Activated CD8-positive, alpha-beta T cell treated with anti-CD3 and anti-CD28 coated beads, Interleukin-2, amount 10 ng/mL, durations not matched to agents 7 days and 5 days (primary cell): ENCODE measurements at places on chromosomes 2 and 18.
A peak's percentile ranks its signal among the peaks of the same experiment; 100 is the strongest.

GRCh38 chr2:176725873-176726645, 456.8 kb downstream of the MTX2 start:
- DNase-seq: no peak

- no peak for DNase-seq
Measured at GRCh38 chr2:176643646-176644045, 374.4 kb downstream of the MTX2 start.

DNA sequence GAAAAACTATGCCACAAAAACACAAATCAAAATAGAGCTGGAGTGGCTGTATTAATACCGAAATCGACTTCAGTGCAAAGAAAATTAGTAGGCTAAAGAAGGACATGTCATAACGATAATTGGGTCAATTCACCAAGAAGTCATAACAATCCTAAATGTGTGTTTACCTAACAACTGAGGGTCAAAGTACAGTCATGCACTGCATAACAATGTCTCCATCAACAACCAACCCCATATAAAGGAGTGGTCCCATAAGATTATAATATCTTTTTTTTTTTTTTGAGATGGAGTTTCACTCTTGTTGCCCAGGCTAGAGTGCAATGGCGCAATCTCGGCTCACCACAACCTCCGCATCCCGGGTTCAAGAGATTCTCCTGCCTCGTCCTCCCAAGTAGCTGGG, 87.5 kb downstream of the NAB1 start:
- DNase-seq: no peak

DNA sequence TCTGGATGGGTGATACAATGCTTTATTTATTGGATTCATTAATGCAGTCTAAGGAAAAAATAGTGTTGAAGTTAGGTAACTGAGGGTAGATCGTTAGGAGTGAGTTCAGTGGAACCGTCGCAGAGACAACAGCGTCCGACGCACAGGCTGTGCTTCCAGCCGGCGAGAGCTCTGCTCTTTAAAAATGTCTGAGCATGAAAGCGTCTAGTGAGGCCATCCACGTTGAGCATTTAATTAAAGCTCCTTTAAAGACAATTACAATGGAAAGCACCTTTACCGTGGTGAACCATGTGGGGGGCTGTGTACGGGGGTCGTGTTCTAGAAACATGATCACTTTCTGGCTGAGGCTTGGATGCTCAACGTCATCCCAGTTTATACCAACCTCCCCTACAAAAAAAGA, 822.7 kb downstream of the GALR1 start:
- DNase-seq: no peak

GRCh38 chr2:47497843-47498460, 95.0 kb downstream of the MSH2 start:
- no peak for DNase-seq

DNA sequence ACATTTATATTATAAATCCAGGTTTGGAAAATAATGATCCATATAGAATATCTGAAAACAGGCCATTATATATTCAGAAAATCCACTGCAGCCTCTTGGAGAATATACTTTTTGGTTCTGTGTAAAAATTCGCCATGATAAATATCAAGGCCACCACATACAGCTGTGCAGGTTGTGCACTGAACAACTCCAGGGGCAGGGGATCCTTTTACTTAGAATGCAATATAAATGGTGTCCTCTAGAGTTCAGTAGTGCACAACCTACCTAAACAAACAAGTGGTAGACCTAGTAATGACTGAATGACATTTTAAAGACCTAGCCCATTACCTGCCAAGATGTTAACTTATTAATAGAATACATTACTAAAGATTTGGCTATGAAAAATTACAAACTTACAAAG, 22.4 kb downstream of the MOGAT1 start:
- no peak for DNase-seq

DNA sequence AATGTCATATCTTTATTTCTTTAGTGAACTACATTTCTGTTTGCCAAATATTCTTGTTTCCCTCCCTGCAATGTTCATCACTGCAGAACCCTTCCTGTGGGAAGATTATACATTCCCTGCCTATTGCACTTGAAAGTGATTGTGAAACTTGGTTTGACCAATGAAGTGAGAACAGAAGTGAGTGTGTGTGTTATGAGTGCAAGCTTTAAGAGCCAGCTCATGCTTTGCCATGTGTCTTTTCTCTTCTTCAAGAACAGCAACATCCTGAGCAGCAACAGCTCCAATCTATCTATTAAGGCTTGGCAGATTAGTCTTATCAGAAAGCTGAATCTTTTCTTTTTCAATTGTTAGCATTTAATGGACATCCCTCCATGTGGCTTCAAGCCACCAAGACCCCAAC, 42.0 kb upstream of the UBE2E3 start:
- DNase-seq: no peak

DNA sequence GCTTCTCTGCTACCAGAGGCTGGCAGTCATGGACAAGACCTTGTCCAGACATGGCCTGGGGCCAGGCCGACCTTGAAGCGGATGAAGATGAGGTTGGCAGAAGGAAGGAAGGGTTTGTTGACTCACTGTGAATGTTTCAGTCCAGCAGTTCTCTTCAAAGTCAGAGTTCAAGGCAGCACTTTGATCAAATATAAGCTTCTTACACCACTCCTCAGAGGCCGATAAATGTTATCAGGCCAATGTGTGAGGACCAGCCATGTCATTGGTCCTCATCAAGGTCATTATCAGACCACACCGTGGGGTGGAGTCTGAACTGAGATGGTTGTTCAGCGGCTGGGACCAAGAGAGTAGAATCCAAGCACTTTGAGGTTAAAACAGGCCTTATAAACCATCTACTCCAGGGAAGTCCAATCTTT, 35.5 kb downstream of the QPCT start:
- DNase-seq: no peak

GRCh38 chr18:28174181-28174905, 2.6 kb downstream of the CDH2 start:
- DNase-seq: no peak

GRCh38 chr2:9478526-9478925, 4.2 kb downstream of the IAH1 start:
- no peak for DNase-seq

GRCh38 chr2:12043131-12043530, 296.7 kb downstream of the LPIN1 start:
- no peak for DNase-seq

DNA sequence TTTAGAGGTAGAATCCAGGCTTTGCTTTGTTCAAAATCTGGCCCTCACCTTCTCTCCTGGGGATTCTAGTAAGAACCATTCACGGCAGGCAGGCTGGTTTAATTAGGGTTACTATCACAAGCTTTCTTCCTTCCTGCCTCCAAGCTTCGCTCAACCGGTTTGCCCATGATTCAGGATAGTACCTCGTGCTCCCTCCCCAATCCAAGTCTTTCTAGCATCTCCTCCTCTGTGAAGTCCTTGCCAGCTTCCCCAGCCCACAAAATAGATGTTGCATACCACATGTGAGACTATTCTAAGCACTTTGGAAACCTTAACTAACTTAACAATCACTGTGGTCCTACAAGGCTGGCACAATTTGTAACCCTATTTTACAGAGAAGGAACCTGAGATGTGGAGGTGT, 135.1 kb downstream of the SOCS6 start:
- DNase-seq: no peak

GRCh38 chr2:2325516-2325915, 5.6 kb downstream of the MYT1L start:
- DNase-seq: no peak

- DNase-seq: peak; percentile 65
Measured at GRCh38 chr2:162840598-162841246, 2.2 kb upstream of the KCNH7 start.

- no peak for DNase-seq
Measured at GRCh38 chr2:26537069-26537825, 59.3 kb upstream of the OTOF start.

DNA sequence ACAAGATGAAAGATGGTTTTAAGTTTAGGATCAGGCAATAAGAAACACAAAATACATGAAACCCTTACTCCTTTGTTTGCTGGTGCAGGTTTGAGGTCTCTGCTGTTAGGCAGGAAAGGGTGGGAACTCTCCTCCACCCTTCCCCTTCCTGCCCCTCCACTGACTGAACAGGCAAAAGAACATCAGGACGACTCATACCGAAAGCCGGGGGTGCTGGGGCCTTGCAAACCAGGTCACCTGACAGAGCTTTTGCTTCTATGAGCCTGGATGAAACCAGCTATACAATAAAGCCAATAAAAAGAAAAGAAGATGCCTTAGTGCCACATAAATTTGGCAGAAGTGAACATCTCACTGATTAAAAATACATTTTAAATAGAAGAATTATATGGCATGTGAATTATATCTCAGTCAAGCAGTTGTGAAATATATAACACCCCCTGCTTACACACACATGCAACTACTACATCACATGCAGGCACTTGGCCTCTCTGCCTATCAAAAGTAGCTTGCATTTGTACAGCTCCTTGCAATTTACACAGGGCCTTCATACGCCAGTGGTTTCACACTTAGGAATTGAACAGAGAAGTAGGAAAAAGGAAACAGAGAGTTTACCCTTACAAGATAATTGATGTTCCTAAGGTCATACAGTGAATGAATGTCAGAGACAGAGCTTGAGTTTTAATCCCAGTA, 215.1 kb upstream of the TRIB2 start:
- peak; percentile 91 for DNase-seq

DNA sequence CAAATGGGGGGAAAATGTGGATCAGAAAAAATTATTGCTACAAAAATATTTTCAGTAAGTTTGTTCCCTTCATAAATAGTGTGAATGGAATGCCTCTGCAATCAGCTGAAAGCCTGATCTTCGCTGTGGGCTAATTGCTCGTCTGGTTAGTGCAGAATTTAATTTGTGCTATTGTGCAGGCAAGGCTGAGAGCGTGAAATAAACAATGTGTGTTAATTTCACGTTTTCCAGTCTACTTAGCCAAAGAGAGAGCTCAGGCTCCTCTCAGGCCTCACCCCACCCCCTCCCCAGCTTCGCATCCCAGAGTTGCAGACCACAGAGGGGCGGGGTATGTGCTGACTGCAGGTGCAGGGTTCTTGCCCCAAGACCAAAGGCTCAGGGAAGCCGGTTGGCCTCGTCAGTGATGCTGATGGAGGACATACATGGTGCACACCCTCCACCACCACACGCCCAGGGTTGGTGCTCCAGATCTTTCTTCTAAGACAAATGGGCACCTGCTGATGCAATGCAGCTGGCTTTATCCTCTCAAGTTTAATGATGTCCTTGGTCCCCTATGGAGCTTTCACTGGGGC, 302.6 kb upstream of the SLC14A2 start:
- no peak for DNase-seq

DNA sequence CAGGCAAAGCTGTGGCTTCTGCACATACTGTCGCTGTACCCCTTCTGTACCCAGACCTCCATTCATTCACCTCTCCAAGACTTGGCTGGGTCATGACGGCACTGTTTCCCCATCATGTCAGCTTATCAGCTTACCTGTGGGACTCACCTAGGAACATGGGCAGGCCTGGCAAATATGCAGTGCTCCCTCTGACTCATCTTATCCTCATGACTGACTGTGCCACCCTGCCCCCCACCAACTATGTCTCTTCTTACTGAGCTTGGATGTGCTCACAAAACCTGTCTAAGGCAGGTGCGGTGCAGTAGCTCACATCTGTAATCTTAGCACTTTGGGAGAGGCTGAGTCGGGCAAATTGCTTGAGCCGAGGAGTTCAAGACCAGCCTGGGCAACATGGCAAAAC, 152.4 kb downstream of the MGAT5 start:
- no peak for DNase-seq

GRCh38 chr2:100256416-100256815, 65.9 kb downstream of the LONRF2 start:
- DNase-seq: no peak

GRCh38 chr2:6782517-6783237, 83.0 kb downstream of the CMPK2 start:
- no peak for DNase-seq

DNA sequence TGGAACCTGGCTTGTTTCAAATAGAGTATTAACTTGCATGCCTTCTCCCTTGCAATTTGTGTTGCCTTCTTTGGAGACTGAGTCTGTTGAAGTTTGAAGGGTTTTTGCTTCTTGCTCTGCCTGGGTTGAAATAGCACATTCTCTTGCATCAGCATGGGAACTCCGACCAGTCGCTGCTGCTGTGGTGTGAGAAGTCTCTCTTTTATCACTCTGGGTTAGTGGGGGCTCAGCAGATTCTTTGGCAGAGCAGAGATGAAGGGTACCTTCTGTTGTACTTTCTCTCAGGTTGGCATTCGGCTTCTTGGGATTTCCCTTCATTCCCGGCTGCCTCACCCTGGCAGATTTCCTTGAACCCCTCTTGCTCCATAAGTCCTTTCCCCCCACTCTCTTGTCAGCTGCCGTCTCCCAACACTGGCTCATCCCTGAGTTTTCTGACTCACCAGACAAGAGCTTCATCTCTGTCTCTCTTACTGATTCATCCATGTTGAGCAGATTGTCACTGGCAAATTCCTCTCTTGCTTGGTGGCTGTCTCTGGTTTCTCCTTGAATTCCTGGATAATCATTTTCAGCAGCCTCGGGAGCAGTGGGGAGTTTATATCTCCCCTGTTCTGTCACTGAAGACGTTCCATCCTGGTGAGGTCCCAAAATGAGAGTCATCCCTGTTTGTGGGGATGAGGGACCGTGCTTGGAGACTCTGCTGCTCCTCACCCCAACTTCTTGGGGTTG, 49.9 kb downstream of the ALPK2 start:
- no peak for DNase-seq

DNA sequence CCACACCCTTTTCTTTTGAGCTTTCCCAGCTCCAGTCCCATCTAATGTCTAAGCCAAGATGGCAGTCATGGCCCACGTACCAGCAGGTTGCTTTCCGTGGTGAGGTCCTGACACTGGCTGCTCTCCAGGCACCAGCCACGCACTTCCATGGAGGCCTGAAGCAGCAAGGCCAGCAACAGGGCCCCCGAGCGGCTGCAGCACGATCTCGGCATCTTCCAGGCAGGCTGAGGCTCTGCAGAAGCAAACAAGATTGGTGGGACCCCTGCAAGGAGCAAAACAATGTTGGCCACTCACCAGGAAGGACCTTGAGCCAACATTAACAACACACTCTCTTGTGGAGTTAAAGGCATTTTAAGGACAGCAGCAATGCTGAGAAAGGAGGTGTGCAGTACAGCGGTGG, 3.8 kb downstream of the POMC start:
- no peak for DNase-seq

- peak; percentile 23 for DNase-seq
Measured at GRCh38 chr18:47595831-47596501, 334.5 kb downstream of the SMAD2 start.

- no peak for DNase-seq
Measured at GRCh38 chr2:161123531-161124030, 36.6 kb upstream of the TANK start.
